Stomach (tissue), 19 donors: ENCODE measurements at places on chromosomes 2 and 18. TPM values are rescaled to one million over a fixed set of nuclear protein-coding genes. Genes with fewer than 3 reads are reported as not detected.

DNA sequence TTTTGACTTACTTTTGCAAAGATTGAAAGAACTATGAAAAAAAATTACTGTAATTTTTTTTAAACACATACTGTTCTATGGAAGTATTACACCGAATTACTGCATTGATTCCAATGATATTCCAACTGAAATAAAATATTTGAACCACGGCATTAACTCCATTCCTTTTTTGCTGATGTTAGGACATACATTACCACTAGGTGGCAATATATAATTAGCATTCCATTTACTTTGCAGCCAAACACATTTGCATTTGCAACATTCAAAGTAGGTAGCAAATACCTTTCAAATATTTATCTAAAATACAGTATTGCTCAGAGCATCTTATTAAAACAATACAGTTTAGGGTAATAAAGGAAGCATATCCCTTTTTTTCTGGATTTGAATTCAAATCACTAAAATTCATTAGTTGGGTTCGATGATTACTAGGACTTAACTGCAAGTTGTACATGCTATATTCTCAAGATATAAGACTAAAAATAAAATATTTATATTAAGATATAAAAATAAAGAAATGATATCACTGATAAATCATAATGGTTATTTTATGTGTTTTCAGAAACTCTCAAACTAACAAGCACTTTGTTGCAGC lies 31.3 kb downstream of the LANCL1 start:
- peak; percentile 7 for DNase-seq

GRCh38 chr18:12305930-12306629 lies 2.0 kb upstream of the TUBB6 start:
- DNase-seq: no peak

DNA sequence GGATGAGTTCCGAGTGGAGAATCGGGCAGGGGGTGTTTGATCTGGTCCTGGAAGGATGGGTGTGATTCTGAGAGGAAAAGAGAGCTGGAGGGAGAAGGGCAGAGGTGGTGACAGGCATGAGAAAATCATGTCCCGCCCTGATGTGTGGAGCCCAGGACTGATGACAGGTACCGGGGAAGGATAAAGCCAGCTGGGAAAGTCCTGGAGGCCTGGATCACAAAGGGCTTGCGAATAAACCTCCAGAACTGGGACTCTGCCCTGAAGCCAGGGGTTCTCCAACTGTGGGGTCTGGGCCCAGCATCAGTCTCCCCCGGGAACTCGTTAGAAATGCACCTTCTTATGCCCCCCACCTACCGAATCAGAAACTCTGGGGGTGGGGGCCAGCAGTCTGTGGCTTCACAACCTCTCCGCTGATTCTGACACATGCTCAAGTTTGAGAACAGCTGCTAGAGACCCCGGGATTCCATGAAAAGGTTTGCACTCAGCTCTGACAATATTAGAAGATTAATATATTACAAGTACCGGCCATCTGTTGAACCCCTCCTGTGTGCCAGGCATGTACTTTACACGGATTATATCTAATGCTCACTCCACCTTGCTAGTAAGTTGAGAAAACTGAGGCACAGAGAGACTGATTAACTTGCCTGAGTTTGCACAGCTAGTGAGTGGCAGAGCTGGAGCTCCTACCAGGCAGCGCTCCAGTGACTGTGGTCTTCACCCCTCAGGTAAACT lies 8.0 kb downstream of the TNFRSF11A start:
- no peak for DNase-seq

DNA sequence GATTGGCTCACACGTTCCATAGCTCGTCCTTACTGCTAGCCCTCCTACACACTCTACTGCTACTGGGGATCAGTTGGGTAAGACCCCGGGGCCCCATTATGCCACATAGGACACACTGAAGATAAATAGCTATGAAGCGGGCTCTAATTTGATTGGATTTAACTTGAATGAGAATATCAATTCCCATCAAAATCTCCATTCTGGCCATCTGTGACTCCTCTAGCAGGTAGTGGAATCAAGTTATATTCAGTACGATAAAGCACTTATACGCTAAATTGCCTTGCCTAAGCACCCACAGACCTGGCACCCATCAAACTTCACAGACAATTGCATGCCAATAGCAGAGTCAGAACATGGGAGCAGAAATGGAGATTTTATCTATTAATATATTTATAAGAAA lies 39.8 kb downstream of the CCDC68 start:
- no peak for DNase-seq

Gene MBD2
- total RNA-seq: 23.3 TPM

DNA sequence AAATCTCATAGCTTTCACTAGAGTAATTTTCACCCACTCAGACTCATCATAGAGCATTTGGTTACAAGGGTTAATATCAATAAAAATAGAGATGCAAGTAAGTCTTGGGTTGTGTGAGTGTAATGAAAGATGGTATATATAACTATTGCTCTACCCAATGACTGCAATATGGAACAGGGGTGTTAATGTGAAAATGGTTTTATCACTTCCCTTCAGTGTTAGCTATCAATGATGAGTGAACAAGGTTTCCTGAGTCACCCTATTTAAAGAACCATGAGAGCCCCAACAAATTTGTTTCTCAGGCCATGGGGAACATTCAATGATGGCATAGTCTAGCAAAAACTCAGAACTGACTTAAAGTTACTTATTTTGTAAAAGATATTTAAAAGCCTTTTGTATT lies 1133.6 kb upstream of the ZEB2 start:
- DNase-seq: no peak

- DNase-seq: no peak
Observed at GRCh38 chr2:166671235-166671634, 177.2 kb upstream of the SCN7A start.

DNA sequence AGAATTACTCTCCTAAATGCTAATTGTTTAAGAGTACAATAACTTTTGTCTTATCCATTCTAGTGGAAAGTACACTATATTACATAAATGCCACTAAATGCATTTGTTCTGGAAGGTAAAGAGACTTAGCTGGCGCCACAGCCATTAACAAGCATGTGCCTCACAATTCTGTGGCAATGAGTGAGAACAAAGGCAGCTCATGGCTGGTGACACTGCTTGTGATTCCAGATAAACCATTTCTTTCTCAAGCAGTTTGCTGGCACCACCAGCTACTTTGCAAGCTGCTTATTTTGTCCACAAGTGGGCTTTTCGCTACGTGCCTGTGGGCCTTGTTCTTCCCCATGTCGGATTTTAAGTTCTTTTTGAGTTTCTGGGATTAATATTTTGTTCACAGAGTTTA lies 147.6 kb upstream of the SMAD7 start:
- peak; percentile 19 for DNase-seq

DNA sequence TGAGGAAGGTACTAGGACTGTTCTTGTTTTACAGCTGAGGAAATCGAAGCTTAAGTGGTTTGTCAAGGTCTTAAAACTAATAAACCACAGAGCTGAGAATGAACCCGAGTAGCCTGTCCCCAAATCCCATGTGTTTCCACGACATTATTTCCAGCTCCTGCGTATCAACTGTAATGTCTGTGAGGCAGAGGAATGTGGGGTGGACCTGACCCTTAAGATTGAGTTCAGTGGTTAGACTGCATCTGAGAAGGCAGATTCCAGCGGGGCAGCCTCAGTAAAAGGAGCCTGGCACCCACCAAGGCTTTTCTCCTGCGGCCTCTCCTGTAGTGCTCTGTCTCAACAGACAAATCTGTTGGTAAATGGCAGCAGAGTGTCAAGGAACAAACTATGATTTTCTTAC lies 81.9 kb upstream of the TMEM178A start:
- DNase-seq: no peak

Gene MATN3
- 1.2 TPM for total RNA-seq

GRCh38 chr2:54519841-54520459 lies 63.8 kb downstream of the SPTBN1 start:
- no peak for DNase-seq

DNA sequence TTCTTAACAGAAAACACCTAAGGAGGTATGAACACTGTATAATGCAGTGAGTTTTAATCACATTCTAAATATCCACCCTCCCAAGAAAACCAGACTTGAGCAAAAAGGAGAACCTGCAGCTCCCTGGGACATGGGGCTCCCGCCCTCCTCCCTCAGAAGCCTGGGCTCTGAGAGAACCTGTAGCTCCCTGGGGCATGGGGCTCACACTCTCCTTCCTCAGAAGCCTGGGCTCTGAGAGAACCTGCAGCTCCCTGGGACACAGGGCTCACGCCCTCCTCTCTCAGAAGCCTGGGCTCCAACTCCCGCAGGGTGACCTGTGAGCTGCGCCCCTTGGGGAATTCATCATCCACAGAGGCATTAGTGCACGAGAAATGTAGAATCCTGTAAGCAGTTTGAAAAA lies 222.9 kb downstream of the SNTG2 start:
- no peak for DNase-seq

DNA sequence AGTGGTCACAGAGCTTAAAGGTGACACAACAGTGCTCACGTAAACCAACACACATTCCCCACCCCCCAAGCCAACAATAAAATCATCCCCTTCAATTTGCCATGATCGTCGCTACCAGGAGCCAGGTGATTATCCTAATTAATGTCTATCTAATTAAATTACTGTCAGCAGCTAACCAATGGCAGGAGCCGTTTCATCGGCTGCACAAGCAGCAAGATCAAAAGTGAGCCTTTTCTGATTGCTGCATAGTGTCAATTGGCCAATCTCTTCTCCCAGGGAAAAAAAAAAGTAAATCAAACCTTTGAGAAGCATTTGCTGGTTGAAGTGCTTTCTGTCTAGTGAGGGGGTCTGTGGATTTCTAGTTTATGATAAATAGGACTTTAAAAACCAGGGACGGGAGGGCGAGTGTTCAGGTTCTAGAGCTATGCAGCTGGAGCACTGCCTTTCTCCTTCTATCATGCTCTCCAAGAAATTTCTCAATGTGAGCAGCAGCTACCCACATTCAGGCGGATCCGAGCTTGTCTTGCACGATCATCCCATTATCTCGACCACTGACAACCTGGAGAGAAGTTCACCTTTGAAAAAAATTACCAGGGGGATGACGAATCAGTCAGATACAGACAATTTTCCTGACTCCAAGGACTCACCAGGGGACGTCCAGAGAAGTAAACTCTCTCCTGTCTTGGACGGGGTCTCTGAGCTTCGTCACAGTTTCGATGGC lies at the start of gene TBR1:
TSS of gene TBR1 (plus strand) at position 311 of the 721 bp plus-strand sequence. CDS start at position 425, 114 bp downstream.
- no peak for DNase-seq

Gene FAM237A
- not detected for total RNA-seq

DNA sequence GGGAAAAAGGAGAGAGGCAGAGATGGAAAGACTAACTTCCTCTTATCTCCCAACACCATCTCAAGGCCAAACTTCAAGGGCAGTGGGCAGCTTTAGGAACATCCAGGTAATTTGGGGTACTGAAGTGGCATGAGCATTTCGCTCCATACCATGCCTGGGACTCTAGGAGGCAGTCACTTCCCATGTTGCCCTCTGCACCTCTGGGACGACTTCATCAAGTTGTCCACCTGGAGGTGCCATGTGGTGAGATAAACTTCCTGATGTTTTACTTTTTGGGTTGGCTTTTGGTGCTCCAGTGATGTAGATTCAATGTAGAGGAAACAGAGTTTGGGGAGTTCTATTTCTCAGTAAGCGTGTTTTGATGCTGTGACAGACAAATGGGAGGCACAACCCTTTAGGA lies 56.3 kb upstream of the UPP2 start:
- DNase-seq: peak; percentile 28

- DNase-seq: no peak
Observed at GRCh38 chr2:33323957-33324356, 152.5 kb upstream of the RASGRP3 start.

DNA sequence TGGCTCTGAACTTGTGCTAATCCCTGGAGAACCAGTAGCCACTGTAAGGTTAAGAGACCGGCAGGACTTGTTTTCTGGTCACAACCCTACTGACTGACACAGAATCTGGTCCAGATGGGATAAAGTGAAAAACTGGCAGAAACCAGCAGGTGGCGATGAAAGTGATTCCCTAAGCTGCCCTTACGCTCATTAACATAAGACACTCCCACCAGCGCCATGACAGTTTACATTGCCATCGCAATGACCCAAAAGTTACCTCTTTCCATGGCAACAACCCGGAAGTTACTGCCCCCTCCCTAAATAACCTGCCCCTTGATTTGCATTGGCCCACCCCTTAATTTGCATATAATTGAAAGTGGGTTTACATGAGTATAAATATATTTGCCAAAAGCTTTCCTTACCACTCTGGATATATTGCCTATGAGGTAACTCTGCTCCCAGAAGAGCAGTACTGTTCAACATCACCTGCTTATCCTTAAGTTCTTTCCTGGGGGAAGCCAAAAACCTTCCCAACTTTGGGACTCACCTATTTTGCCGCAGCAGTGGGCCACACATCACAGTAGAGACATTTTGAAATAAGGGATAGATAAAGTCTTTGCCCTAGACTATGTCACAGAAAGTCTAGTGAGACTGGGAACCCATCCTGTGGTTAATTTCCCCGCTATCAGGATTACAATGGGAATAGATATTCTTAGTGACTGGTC lies 35.8 kb upstream of the AFF3 start:
- peak; percentile 51 for DNase-seq

DNA sequence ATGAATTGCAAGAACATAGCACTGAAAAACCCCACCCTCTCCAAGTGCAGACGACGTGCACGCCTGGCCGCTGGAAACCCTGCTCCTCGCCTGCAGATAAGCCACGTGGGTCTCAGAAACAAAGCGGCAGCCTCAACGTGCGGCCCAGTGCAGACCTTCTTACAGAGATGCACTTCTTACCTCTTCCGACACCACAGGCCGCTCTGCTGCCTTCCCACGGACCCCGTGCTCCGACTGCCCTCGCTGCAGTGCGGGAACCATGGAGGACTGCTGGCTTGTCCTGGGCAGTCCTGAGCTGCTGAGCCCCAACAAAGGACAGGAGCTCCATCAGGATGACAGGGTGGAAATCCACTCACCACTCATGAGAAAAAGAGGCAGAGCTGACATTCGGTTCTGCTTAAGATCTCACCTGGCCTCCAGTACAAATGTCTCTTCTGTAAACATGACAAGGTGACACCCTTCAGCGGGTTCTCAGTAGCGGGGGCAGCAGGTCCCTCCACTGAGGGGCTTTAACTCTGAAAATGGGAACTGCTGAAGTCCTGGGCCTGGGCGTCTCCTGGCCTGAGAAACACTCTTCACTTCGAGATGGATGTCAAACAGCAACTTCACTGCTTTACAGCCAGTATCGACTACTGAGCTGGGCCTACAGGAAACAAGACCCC lies 6.2 kb downstream of the COPS9 start:
- no peak for DNase-seq

Gene MAPK4
- total RNA-seq: 73.2 TPM

- DNase-seq: no peak
Observed at GRCh38 chr18:10822456-10822855, 296.6 kb downstream of the NAPG start.

DNA sequence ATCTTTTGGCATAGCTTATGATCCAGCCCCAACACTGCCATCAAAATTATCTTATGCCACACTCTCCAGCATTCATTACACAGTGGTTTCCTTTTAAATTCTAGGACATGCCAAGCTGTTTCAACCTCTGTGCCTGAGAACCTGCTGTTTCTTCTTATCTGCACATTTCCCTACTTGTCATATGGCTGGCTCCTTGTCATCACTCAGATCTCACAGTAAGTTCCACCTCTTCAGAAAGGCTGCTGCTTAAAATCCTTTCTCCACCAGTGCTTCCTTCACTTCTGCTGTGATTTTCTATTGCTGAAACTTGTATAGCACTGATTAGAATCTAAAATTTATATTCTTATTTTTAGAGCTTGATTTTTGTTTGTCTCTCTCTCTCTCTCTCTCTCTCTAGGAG lies 43.4 kb downstream of the MC4R start:
- DNase-seq: no peak

- DNase-seq: no peak
Observed at GRCh38 chr2:144493027-144493809, 26.7 kb downstream of the ZEB2 start.
